ENCODE measurements at places on chromosomes 7 and 10.

GRCh38 chr7:26627891-26628341 lies 236.5 kb downstream of the SKAP2 start:
- no peak for DNase-seq

DNA sequence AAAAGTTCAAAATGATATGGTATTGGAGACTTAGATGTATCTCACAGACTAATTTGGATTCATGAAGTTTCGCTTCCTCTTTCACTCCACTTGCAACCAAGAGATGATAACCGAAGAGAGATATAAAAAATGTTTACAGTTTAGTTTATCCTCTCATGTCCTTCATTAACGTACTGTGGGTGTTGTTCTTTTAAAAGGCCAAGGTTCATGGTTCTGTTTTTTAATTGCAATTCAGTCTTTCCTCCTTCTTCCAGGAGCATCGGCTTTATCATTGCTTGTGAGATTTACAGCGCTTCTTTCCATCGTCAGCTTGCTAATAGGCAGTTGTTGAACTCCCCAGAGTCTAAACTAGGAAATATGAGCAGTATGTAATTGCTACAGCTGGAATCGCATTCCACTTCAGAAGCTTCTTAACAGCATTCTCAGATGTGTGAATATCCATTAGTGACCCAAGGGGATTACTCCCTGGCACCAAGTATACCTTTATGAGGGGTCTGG lies 75.9 kb upstream of the HGF start:
- DNase-seq: no peak

DNA sequence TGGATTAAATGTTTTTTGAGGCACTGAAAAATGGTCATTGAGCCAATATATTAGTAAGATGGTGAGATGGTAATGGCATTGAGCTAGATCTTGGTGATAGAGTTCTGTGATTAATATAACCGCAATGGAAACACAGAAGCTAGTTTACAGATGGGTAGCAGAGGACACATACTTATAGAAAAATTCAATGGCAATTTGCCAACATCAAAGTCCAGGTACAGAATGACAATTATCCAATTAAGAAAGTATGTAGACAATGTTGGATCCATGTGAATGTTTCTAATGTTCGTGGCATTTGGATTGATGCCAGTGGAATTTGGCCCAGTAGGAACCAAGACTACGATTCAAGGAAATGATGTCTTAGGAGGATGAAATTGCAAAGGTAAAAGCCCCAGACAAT lies 187.8 kb downstream of the GNAT3 start:
- no peak for DNase-seq

DNA sequence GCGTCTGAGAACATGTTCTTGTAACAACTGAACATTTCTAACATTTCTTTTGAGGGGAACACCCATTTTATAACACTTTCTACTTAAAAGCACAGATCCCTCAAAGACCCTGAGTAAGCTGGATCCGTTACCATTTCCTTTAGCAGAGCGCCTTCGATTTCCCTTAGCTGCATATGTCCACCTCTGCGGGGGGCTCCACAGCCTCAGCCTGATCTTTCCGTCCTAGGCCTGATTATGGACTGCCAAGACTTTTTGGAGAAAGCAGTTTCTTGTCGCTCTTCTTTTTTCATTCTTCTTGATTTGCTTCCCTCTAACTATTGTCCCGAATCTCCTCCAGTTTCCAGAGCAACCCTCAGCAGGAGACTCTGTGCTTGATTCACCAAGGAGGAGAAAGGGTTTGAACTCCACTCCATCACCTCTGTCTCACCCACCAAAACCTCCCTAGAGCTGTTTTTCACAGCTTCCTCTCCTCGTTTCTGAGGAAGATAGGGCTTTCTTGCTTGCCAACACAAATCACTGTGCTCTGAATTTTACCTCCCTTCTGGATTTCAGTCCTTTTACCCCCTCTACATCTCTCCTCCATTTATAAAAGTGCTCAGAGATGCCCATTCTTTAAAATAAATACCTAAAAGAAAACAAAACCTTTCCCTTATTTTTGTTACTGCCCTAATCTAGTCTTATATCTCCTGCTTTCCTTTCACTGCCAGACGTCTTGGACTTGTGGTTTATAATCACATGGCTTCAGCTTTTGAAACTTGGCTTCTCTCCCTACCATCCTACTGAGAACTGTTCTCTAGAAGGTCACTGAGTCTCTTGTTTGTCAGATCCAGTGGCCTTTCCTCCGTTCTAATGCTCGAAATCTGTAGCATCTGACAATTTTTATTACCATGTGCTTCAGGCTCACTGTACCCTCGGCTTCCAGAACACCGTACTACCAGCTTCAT lies 30.5 kb upstream of the ZRANB1 start:
- no peak for DNase-seq

GRCh38 chr7:159143780-159144757 lies 598 bp downstream of the VIPR2 start:
- no peak for DNase-seq

DNA sequence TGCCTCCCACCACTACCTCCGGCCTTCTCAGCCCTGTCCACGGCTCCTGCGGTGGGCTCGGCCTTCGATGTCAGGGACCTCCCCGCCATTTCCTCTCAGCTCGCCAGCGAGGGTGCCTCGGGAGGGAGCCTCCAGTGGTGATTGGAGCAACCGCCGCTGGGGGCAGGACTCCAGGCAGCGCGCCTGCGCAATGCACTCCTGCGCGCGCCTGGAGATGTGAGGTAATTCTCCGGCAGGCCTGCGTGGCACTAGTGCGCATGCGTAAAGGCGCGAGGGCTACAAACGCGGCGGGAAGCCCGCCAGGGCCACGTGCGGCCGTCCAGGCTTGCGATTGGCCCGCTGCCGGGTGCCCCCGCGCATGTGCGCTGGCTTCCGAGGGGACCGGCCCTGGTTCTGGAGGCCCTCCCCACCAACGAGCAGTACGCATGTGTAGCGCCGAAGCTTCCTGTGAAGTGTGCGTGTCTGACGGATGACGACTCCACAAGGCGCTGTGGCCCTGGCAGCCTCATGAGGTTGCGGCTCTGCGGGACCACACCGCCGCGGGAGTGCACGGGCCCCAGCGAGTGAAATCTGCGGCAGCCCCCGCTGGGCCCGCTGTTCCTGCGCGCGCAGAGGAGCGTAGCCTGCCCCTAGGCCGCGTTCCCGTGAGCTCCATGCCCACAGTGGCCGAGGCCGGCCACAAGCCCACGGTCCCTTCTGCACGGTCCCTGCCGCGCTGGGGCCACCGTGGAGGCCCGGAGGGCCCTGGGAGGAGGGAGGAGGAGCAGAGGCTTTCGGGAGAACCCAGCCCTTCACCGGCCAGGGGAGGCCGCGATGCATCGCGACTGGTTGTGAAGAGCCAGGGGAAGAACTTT lies at the start of gene SYCE1:
SYCE1 (minus strand) TSS at position 143 of the 854 bp plus-strand sequence; CDS start at position 89, 54 bp downstream.
- DNase-seq: no peak

- no peak for DNase-seq
Observed at GRCh38 chr10:16975188-16975587, 154.4 kb downstream of the CUBN start.

GRCh38 chr7:38834357-38834756 lies 74.6 kb downstream of the VPS41 start:
- DNase-seq: no peak

DNA sequence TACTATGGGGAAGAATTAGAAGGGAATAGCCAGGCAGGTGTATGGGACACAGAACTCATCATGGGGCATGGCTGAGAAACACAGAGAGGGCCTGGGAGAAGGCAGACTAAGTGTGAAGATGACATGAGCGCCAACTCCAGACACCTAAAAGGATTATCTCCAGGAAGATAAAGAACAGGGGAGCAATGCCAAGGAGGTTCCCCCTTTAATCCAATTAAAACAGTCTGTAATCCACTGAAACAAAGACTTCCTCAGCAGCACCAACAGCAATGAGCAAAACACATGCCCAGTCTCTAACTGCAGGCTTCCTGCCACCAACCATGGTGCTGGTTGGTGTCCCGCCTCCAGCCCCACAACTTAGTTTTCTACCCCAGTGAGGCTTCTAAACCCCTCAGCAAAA lies 108.9 kb downstream of the GRID1 start:
- DNase-seq: no peak

DNA sequence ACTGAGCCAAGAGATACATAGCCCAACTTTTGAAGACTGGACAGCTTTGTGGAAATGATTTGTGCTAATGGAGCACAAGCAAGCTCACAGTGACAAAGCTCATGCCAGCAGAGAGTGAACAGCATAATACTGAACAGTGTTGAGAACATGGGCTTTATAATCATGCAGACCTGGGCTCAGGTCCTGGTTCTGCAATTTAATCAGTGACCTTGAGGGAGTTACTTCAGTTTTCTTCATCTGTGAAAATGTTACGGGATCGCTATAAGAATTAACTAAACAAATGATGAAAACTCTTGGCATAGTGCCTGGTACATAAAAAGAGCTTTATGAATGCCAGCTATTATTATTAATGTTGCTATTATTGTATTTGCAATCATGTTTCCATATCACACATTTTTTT lies 690.5 kb upstream of the LRRN3 start:
- DNase-seq: no peak

GRCh38 chr10:84510121-84510520 lies 181.7 kb downstream of the CCSER2 start:
- no peak for DNase-seq

GRCh38 chr7:46897381-46897780 lies 684.5 kb downstream of the TNS3 start:
- no peak for DNase-seq

GRCh38 chr10:11521860-11522259 lies 89.6 kb downstream of the USP6NL start:
- no peak for DNase-seq

GRCh38 chr10:31757831-31758230 lies 170.8 kb downstream of the ARHGAP12 start:
- no peak for DNase-seq

GRCh38 chr10:75029420-75029819 lies 82.0 kb upstream of the SAMD8 start:
- DNase-seq: no peak

DNA sequence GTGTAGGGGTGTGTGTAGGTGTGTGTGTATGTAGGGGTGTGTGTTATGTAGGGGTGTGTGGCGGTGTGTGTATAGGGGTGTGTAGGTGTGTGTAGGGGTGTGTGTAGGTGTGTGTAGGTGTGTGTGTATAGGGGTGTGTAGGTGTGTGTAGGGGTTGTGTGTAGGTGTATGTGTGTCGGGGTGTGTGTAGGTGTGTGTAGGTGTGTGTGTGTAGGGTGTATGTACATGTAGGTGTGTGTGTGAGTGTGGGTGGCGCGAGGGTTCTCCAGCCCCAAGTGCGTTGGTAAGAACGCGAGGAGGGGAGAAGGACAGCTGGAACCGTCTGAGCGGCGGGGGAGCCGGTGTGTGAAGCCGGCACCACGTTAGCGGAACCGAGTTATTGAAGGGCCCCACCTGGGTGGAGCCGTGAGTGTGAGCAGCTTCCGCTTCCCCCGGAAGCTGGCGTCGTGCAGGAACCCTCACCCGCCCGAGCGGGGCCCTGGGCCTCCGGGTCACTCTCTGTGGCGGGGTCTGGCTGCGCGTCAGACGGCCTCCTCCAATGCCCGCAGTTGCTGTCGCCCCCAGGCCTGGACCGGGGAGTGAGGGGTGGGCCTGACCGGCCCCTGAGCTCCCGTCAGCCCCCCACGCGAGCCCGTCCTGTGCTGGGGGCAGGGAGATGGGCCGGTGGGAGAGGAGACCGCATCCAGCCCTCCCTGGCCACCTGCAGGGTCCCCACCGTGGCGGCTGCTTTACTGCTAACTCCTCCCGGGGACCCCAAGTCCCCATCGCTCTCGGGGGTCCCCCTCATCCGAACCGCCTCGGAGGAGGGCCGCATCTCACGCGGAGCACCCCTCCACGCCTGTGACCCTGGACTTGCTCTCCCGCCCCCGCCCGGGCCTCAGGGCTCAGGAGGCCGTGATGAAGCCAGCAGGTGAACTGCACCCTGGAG lies 49.6 kb upstream of the PSMG3 start:
- no peak for DNase-seq

DNA sequence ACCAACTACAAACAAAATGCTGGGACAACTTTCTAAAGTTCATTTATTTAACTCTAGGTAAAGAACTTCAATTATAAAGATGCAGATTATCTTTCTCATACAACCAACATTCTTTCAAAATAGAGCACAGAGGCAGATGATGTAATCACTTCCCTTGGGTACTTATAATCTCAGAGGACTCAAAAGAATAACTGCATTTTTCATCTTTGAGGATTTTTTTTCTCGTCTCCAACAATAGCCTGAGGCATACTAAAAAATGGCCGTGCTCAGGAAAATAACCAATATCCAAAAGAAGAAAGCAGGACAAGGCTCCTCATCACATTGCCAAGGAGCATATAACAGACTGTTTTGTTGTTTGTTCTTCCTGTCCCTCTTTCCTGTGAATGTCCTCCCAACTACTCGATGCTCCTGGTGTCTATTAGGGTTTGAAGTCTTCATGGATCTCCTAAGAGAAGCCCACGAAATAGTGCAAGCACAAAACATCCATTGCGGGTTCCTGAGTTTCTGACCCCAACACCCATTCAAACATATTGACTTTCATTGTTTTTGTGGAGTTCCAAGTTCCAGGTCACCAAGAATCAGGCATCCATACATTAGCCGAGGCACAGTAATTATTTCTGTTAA lies 182.9 kb downstream of the SORCS1 start:
- DNase-seq: no peak

- no peak for DNase-seq
Observed at GRCh38 chr7:112257073-112257472, 50.6 kb downstream of the ZNF277 start.

DNA sequence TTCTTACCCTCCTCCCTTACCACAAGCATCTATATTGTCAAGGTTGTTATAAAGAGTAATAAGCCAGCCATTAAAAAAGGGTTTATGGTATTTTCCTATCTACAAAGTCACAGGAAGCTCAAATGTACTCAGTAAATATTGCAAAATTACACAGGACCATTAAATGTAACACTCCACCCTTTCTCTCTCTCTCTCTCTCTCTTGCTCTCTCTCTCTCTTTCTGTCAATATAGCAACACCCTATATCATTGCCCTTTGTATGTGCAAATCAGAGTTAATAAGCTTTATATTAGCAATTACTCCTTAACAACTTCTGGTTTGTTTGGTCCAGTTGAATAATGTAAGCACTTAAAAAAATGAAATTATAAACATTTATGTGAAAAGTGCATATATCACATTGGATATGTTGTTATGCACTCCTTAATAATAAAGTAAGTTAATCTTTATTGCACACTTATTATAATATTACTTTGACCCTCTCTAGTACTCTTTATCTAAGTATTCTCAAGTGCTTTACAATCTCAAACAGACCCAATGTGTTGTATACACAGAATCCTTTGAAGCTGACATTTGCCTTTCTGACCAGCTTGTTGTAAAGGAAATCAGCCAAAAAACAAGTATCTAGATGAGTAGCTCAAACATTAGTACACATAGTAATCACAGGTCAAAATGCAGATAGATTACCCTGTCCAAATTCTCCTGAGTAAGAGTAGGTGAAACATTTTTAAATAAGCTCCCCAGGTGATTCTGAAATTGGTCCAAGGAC lies 93.2 kb downstream of the CFTR start:
- no peak for DNase-seq

GRCh38 chr7:101998906-101999240 lies 181.4 kb downstream of the CUX1 start:
- no peak for DNase-seq

- no peak for DNase-seq
Observed at GRCh38 chr10:67971311-67971710, 86.9 kb downstream of the SIRT1 start.

GRCh38 chr10:56095506-56096225 lies 265.4 kb downstream of the ZWINT start:
- DNase-seq: no peak

- no peak for DNase-seq
Observed at GRCh38 chr7:1700086-1700485, 30.0 kb downstream of the ELFN1 start.

GRCh38 chr7:15855525-15856109 lies 169.1 kb upstream of the MEOX2 start:
- DNase-seq: no peak

Data from amniotic stem cell (primary cell).